T-helper 1 cell (primary cell): ENCODE measurements at places on chromosomes 7 and 10.

DNA sequence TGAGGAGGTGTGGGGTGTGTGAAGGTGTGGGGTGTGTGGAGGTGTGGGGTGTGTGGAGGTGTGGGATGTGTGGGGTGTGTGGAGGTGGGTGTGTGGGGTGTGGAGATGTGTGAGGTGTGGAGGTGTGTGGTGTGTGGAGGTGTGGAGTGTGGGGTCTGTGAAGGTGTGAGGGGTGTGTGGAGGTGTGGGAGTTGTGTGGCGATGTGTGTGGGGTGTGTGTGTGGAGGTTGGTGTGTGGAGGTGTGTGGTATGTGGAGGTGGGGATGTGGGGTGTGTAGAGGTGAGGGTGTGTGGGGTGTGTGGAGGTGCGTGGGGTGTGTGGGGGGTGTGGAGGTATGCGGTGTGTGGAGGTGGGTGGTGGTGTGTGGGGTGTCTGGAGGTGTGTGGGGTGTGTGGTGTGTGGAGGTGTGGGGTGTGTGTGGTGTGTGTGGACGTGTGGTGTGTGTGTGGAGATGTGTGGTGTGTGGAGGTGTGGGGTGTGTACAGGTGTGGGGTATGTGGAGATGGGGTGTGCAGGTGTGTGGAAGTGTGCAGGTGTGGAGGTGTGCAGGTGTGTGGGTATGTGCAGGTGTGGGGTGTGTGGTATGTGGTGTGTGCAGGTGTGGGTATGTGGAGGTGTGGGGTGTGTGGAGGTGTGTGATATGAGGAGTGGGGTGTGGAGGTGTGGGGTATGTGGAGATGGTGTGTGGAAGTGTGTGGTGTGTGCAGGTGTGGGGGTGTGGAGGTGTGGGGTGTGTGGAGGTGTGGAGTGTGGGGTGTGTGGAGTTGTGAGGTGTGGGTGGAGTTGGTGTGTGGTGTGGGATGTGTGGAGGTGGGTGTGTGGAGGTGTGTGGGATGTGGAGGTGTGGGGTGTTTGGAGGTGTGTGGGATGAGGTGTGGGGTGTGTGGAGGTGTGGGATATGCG is 34.5 kb downstream of the SPDYE17 start:
- DNase-seq = no peak

DNA sequence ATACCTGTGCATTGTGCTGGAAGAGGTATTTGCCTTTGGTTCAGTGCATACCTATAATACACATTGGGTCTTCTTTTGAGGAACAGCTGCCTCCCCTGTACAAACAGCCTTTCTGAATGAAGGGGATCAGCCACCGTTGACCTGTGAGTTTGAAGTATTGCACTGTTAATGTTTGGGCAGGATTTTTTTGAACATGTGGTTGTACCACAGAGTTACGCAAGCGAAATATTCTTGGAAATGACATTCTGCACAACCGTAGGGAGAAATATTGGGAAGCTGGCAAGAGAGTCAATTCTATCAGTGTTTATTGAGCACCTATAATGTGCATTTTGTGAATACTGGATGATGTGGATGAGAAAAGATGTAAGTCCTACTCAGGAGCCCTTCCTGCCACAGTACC is 270.6 kb downstream of the AUTS2 start:
- no peak for DNase-seq

DNA sequence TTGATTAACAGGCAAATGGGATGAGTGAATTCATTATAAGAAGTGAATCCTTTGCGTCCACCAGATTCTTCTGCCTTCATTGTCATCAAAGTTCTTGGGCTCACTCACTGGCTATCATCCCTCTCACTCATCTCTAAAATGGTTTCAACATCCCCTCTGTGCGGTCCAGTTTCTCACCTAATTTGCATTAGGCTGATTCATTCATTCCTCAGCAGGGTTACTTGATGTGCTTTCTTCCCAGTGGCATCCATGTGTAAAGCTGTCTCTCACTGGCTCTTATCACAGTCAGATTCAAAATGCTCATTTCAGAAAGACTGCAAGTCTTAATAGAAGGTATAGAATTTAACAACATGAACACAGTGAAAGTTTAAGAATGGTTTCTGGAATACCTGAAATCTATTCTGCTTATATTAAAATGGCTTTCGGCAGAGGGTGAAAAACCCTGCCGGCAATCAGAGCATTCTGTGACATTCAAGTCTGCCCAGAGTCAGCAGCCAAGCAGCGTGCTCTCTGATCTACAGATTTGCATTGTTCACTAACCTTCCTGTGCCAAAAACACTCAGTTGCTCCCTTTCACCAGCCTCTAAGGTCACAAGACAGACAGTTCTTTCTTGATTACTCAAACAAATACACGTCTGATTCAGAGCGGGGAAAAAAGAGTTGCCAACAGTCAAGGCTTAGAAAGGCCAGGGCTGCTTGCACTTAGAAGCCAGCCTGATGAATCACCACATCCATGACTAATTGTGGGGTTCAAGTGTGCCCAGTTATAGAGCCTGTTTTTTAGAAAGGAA is 106.7 kb downstream of the TES start:
- DNase-seq = no peak

GRCh38 chr7:77327932-77328628 is 88.1 kb downstream of the GSAP start:
- no peak for DNase-seq

DNA sequence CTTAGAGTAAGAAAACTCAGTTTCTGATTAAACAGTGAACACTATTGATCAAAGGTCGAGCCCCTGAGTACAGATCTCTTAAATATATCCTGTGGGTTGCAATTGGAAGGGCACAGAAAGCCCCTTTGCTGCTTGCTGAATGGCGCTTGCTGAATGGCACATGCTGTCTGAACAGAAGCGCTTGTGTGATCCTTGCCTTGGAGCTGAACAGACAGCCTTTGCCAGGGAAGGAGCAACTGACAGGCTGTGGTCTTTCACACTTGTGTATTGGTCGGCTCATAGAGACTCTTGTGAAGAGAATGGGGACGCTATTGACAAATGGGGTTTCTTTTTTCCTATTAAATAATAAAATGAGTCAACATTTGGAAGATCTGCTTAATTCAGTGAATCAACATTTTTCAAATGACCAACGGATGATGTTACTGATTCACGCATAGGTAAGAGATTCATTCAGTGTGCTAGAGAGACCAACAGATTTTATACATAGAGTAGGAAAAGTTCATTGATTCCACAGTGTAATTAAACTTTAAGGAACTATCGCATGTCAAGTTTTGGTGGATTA is 99.4 kb upstream of the TNS3 start:
- no peak for DNase-seq

DNA sequence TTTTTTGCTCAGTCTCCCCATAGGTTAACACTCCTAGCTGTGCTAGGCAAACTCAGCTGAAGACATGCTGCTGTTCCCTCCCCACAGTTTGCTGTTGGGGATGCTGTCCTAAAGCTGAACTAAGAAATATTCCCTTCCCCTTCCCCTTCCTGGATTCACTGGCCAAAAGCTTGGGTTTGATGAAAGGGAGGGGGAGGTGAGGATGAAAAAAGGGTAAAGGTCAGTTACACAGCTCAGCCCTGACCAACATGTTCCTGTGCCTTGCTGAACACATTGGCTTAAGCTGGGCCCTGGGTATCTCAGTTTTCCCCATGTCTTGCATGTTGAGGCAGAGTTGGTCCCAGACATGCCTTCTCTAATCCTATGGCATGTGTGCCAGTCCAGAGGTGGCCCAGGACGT is 15.3 kb downstream of the CCM2 start:
- DNase-seq = no peak

DNA sequence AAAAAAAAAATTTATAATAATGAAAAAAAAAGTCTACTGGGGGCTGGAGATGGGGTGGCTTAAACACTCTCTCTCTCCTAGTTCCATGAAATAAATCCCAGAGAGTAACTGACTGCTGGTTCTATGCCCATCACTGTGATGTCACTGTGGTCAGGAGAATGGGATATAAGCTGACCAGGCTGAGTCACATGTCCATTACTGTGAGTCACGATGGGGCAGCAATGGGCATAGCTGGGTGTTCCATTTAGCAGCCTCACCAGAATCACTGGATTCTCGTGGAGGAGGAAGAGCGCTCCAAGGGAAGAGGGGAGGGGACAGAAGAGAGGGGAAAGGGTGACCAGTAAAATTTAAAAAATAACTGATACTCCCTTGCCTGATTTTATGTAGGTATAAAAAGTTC is 37.1 kb downstream of the MASTL start:
- no peak for DNase-seq

DNA sequence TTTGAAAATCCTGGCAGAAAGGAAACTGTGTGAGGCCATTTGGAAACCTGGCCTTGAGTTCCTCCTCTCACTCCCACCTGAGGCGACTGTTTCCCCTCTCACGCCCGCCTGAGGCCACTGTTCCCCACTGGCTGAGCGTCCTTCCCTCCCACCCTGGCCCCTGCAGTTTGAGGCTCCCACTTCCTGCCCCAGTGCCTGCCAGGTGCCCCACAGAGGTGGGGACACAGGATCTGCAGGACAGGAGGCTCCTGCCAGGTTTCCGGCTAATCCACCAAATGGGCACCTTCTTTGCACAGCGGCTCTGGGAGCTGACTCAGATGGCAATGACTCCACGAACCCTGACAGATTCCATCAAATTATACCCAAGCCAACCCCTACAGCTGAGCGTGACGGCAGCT is 24.3 kb upstream of the LARP4B start:
- DNase-seq = no peak

GRCh38 chr7:14209896-14210484 is 220.5 kb upstream of the ETV1 start:
- no peak for DNase-seq

- DNase-seq = no peak
Measured at GRCh38 chr7:27409311-27409710, 166.7 kb downstream of the EVX1 start.

GRCh38 chr7:92674379-92674778 is 84.2 kb upstream of the FAM133B start:
- no peak for DNase-seq

- DNase-seq = no peak
Measured at GRCh38 chr7:30526163-30526562, 21.5 kb upstream of the GGCT start.

DNA sequence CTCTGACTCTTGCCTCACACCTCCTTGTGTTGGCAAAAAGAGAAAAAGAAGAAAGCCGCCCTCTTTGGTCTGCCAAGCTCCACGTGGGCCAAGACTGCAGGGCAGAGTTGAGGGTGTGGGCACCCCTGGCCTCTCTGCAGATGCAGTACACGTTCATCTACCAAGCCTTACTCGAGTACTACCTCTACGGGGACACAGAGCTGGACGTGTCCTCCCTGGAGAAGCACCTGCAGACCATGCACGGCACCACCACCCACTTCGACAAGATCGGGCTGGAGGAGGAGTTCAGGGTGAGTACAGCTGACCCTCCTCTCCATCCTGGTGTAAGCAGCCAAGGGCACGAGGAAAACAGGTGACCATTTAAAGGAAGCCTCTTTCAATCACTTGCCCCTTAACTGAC is 56.1 kb downstream of the MKI67 start:
- no peak for DNase-seq

- DNase-seq = no peak
Measured at GRCh38 chr7:16430133-16430532, 8.8 kb upstream of the CRPPA start.

- DNase-seq = no peak
Measured at GRCh38 chr7:102287111-102287980, 678 bp downstream of the SH2B2 start.

DNA sequence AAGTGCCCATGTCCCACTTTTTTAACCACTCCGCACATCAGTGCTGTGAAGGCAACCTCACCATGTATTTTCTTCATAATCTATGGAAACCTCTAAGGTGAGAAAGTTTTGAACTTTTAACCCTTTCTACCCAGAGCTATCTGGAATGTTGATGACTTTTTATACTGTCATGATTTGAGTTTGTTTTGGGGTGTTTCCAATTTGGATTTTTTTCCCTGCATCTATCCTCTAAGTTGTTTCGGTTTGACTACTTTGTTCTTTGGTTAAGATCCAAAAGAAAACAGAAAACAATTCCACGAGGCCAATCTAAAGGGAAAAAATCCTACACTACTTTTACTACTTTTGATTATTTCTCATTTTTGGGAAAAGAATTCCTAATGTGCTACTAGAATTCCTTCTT is 279.7 kb downstream of the USP6NL start:
- DNase-seq = no peak

DNA sequence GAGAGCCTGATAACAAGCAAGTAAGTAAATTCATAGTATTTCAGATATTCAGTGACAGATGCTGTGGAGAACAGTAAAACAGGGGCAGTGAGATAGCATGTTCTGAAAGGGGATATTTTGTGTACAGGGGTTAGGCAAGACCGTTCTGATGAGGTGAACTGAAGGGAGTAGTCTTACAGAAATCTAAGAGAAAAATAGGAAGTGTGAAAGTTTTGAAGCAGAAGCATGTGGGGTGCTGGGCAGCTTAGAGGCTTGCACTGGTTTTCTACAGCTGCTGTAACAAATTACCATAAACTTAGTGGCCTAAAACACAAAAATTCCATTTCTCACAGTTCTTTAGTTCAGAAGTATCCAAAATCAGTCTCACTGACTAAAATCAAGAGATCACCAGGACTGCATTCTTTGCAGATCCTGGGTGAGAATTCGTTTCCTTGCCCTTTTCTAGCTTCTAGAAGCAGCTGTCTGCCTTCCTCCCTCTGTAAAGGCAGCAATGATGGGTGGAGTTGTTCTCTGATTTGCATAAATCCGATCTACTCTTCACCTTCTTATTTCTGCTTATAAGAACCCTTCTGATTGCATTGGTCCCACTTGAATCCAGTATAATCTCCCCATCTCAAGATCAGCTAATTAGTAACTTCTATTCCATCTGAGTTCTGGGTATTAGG is 7.5 kb upstream of the KLF14 start:
- DNase-seq = no peak

DNA sequence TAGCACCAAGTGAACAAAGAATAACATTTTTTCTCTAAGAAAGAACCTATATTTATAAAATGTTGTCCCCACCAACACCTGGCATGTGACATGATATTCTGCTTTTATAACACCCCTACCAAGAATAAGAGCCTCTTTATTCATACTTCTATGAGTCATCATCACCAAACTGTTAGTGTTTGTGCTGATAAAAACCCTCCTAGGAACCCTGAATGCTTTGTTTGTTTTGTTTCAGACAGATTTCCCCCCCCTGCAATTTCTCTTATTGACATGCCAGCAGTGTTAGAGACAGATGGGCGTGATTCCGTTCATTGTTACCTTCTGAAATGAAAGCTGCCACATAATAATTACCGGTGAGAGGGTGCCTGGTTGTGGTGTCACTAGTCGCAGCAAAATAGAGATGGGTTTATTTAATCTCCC is 651.1 kb downstream of the SORCS1 start:
- no peak for DNase-seq

DNA sequence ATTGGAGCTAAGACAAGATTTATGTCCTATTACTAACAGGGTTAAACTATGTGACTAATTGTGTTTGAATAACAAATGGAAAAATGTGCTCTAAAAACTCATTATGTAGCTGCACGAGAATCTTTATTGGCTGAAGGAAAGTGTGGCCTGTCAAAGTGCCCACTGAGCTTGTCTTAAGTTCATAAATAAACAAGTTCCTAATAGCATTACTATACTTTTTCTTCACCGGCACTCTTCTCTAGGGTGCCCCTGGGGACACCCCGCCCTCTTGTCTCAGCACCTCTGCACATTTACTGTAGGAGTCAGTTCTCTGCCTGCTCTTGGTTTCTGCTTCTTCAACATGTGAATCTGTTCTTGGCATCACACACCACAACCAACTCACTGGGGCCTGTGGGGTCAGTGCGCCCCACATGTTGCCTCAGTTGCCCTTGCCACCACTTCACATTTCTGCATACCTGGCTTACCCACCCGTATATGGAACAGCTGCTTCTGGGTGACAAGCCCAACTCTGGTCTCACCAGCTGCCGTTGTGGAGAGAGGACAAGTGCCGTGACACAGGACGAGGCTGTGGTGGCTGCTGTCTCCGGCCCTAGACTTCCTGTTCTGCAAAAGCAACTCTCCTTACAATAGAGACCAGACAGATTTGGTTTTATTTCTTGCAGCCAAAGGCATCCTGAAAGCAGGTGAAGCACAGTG is 96.3 kb upstream of the DDC start:
- no peak for DNase-seq
